ENCODE measurements at places on chromosomes 6 and 20. TPM values are rescaled to one million over a fixed set of nuclear protein-coding genes. Genes with fewer than 3 reads are reported as not detected.

Gene RANBP9
- total RNA-seq: 37.2 TPM

DNA sequence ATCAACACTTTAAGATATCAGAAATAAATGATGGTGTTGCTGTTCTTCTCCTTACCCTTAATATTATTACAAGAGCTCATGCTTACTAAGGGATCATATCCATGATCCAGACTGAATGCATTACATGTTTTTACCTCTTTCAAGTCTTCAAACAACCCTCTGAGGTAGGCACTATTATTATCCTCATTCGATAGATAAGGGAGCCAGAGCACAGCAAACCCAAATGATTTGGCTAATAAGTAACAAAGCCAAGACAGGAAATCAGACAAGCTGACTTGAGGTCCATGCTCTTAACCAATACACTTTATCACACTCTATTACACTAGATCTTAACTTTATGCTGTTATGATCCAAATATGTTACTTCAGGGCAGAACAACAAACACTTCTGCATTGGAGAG lies 145.9 kb downstream of the RALGAPA2 start:
- H3K27me3 ChIP-seq: no peaks in the 10 kb centered on the region
- H3K4me3 ChIP-seq: no peak overlapping the region
- no peaks in the 10 kb centered on the region for H3K4me1 ChIP-seq
- H3K27ac ChIP-seq: no peak overlapping the region
- no peaks in the 10 kb centered on the region for H3K36me3 ChIP-seq

GRCh38 chr6:69820438-69820837 lies 23.6 kb upstream of the LMBRD1 start:
- no peak for DNase-seq
- H3K27me3 ChIP-seq: no peaks in the 10 kb centered on the region
- no peak overlapping the region for H3K4me3 ChIP-seq
- no peak overlapping the region for H3K27ac ChIP-seq
- peaks cover 3% of the 10 kb centered on the region for H3K4me1 ChIP-seq

- no peaks in the 10 kb centered on the region for H3K4me1 ChIP-seq
- H3K27me3 ChIP-seq: no peaks in the 10 kb centered on the region
- peaks cover 7% of the 10 kb centered on the region for H3K36me3 ChIP-seq
Observed at GRCh38 chr6:5946181-5946580, 60.5 kb downstream of the NRN1 start.

Gene OVOL2
- 6.4 TPM for total RNA-seq

GRCh38 chr6:147033267-147033666 lies 170.9 kb upstream of the STXBP5 start:
- no peaks in the 10 kb centered on the region for H3K36me3 ChIP-seq
- H3K27ac ChIP-seq: no peak overlapping the region
- DNase-seq: peak; percentile 62
- H3K4me3 ChIP-seq: no peak overlapping the region
- no peaks in the 10 kb centered on the region for H3K27me3 ChIP-seq
